ENCODE measurements at places on chromosomes 2 and 18.

DNA sequence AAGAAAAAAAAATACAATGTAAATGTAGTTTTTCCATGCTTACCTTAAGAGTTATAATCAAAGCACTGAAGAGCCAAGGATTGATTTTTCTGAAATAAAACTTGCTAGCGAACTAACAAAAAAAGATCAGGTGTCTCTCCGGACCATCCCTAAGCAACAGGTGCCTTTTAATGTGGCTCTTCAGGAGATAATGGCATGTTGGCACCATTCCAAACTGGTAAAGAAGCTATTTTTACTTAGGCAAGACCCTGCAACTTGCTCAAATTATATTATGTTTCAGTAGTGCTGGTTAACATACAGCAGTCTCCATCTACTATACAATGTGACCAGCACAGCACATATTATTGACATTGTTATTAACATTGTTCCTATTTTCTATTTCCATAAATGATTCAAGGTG is 2.3 kb upstream of the GCC2 start:
- no peak for DNase-seq

DNA sequence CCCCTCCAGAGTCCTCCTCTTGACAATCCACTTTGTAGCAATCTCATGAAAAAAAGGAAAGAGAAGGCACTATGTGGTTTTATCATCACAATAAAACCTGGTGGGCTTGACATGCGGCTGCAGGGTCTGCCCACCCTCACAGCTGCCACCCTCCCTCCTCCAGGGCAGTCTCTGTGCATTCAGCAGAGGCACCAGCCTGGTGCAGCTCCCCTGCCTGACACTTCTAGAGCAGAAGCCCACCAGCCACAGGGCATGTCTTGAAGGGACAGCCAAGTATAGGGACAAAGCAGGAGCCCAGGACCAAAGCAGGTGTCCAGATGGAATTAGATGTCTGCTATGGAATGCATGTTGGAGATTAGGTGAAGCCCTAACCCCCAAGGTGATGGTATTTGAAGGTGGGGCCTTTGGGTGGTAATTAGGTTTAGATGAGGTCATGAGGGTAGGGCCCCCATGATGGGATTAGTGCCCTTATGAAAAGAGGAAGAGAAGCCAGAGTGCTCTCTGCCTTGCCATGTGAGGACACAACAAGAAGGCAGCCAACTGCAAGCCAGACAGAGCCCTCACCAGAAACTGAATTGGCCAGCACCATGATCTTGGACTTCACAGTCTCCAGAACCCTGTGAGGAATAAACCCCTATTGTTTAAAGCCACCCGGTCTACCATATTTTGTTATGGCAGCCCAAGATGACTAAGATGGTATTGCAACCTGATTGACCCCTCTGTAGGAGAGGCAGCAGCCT is 86.9 kb downstream of the MCFD2 start:
- no peak for DNase-seq

- no peak for DNase-seq
Measured at GRCh38 chr2:68236876-68237275, 15.5 kb downstream of the PPP3R1 start.

- no peak for DNase-seq
Measured at GRCh38 chr2:119197126-119197405, 26.6 kb upstream of the STEAP3 start.

All from HL-60 (cell line).